ENCODE measurements at places on chromosomes 12 and 14.

GRCh38 chr12:113149361-113150150 is at the start of gene CFAP73:
CFAP73 (plus strand) TSS chr12:113149724; CDS start chr12:113149858, 134 bp downstream.
- H3K4me1 ChIP-seq: peaks cover 13% of the 10 kb centered on the region
- no peak within 1 kb of the TSS for H3K27ac ChIP-seq
- H3K27me3 ChIP-seq: peaks cover 27% of the 10 kb centered on the region
- H3K36me3 ChIP-seq: no peaks in the 10 kb centered on the region

GRCh38 chr12:56146492-56147460 is 5.6 kb upstream of the MYL6B start:
- peaks cover 44% of the 10 kb centered on the region for H3K36me3 ChIP-seq
- no peak overlapping the region for H3K4me3 ChIP-seq
- H3K4me1 ChIP-seq: peaks cover 30% of the 10 kb centered on the region
- H3K27ac ChIP-seq: peak overlapping the region; percentile 50
- no peak for DNase-seq

GRCh38 chr14:104657563-104658324 is 31.7 kb upstream of the INF2 start:
- H3K27ac ChIP-seq: no peak overlapping the region
- no peak overlapping the region for H3K4me3 ChIP-seq
- DNase-seq: no peak
- no peaks in the 10 kb centered on the region for H3K36me3 ChIP-seq
- peaks cover 16% of the 10 kb centered on the region for H3K27me3 ChIP-seq
- peaks cover 6% of the 10 kb centered on the region for H3K4me1 ChIP-seq

- H3K27me3 ChIP-seq: no peaks in the 10 kb centered on the region
- H3K36me3 ChIP-seq: no peaks in the 10 kb centered on the region
- H3K4me1 ChIP-seq: peaks cover 29% of the 10 kb centered on the region
- no peak for DNase-seq
Observed at GRCh38 chr12:12606781-12607589, 4.7 kb upstream of the CREBL2 start.

DNA sequence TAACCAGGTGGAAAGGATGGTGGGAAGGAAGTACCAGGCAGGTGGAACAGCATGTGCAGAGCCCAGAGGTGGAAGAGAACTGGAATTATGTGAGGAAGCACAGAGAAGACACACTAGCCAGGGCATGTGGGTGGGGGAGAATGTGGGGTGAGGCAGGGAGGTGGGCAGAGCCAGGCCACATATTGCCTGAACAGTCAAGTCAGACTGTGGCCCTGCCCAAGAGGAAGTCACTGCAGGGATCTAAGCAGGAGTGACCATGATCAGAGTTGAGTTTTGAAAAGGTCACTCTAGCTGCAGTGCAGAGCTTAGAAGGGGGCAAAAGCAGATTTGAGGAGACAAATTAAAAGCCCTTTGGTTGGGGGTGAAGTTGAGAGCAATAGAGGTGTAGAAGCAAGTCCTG is 114.0 kb upstream of the SLC38A2 start:
- H3K4me1 ChIP-seq: peaks cover 6% of the 10 kb centered on the region
- H3K27ac ChIP-seq: no peak overlapping the region
- H3K36me3 ChIP-seq: peaks cover 15% of the 10 kb centered on the region
- H3K4me3 ChIP-seq: no peak overlapping the region
- no peak for DNase-seq
- H3K27me3 ChIP-seq: no peaks in the 10 kb centered on the region

GRCh38 chr14:89205137-89205740 is 211.8 kb downstream of the FOXN3 start:
- H3K4me3 ChIP-seq: no peak overlapping the region
- H3K27ac ChIP-seq: no peak overlapping the region
- no peak for DNase-seq
- H3K4me1 ChIP-seq: peaks cover 18% of the 10 kb centered on the region
- no peaks in the 10 kb centered on the region for H3K27me3 ChIP-seq

DNA sequence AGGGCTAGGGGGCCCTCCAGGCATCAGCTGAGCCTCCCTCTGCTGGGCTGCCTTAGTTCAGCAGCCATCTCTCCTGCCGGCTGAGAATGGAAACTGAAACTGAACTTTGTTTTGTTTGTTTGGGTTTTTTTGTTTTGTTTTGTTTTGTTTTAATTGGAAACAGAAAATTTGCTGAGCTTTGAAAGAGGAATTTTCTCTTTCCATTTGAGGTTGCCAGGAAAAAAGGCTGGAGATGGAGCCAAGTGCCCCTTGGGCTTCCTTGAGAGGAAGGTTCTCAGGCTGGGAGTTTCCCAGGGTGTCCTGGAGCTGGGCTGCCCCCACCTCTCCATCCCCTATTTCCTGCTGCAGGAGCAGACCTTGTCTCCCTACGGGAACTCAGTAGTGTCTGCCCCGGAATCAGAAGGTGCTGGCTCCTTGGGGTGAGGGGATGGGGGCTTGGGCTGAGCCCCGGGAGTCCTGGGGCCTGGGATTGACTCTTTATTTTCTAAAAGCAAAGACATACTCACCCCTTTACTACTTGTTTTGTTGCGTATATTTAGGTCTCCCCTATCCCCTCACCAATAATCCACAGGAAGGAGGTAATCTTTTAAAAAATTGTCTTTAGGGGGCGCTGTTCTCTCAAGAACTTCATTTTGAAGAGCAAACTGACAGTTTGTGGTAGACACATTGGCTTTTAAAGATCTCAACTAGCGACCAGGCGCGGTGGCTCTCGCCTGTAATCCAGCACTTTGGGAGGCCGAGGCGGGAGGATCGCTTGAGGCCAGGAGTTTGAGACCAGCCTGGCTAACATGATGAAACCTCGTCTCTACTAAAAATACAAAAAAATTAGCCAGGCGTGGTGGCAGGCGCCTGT is 21.3 kb upstream of the OASL start:
- DNase-seq: peak; percentile 44
- H3K4me3 ChIP-seq: peak overlapping the region; percentile 72
- no peaks in the 10 kb centered on the region for H3K27me3 ChIP-seq
- H3K27ac ChIP-seq: peak overlapping the region; percentile 95

DNA sequence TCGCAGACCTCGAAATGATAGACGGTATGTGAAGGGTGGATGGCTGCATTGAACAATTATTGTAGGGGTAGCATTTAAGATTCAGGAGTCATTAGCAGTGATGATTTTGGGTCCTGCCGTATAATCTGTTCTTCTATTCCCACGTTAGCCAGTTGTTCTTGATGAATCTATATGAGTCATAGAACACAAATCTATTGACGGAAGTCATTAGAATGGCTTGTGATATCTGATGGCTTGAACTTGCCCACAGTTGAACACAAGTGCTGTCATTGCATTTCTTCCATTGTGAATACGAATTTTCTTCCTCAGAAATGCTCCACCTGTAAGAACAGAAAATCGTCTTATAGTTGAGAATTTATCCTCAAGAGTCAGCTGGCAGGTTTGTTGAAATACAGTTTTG is 1.9 kb downstream of the SRSF5 start:
- H3K4me1 ChIP-seq: peaks cover 40% of the 10 kb centered on the region
- no peak for DNase-seq
- peak overlapping the region; percentile 100 for H3K27ac ChIP-seq
- peaks cover 66% of the 10 kb centered on the region for H3K36me3 ChIP-seq
- no peaks in the 10 kb centered on the region for H3K27me3 ChIP-seq

GRCh38 chr14:74705613-74706500 is 7.0 kb downstream of the AREL1 start:
- no peak overlapping the region for H3K4me3 ChIP-seq
- peaks cover 12% of the 10 kb centered on the region for H3K4me1 ChIP-seq
- H3K36me3 ChIP-seq: peaks cover 18% of the 10 kb centered on the region
- H3K27ac ChIP-seq: no peak overlapping the region
- DNase-seq: no peak

DNA sequence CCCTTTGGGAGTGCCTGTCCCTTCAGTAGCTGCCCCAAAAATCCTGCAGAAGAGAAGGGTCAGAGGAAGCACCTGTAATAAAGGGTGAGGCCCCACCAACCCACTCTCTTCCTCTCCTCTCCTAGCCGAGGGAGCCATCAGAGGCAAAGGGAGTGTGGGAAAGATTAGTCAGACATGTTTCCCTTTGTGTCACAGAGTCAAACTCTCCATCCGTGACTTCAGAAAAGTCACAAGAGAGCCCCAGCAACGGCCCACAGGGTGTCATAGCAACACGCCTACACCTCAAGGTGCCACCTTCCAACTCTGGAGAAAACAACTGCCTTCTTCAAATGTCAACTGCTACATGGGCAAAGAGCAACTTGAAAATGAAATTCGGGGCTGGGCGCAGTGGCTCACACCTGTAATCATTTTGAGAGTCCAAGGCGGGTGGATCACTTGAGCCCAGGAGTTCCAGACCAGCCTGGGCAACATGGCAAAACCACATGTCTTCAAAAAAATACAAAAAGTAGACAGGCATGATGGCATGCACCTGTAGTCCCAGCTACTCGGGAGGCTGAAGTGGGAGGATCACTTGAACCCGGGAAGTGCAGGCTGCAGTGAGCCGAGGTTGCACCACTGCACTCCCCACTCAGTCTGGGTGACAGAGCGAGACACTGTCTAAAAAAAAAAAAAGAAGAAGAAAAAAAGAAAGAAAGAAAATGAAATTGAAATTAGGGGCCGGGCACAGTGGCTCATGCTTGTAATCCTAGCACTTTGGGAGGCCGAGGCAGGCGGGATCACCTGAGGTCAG is 17.7 kb upstream of the CD27 start:
- peak overlapping the region; percentile 97 for H3K27ac ChIP-seq
- DNase-seq: peak; percentile 96

- peaks cover 9% of the 10 kb centered on the region for H3K4me1 ChIP-seq
- no peak overlapping the region for H3K27ac ChIP-seq
- no peak overlapping the region for H3K4me3 ChIP-seq
- peaks cover 68% of the 10 kb centered on the region for H3K27me3 ChIP-seq
- no peaks in the 10 kb centered on the region for H3K36me3 ChIP-seq
Observed at GRCh38 chr14:67510836-67511235, 22.3 kb upstream of the PLEKHH1 start.

All from T-helper 2 cell treated with Interferon-gamma antibody and Interleukin-4, amounts not matched to agents 5 μg/mL and 100 μg/mL, for 36 hours (primary cell).